ENCODE measurements at places on chromosomes 7 and 10. TPM values are rescaled to one million over a fixed set of nuclear protein-coding genes. Genes with fewer than 3 reads are reported as not detected.
A peak's percentile ranks its signal among the peaks of the same experiment; 100 is the strongest.

- no peak for DNase-seq
- no peak overlapping the region for H3K27ac ChIP-seq
- H3K4me3 ChIP-seq: no peak overlapping the region
- H3K36me3 ChIP-seq: no peaks in the 10 kb centered on the region
Observed at GRCh38 chr7:4604456-4604940, 77.6 kb upstream of the FOXK1 start.

DNA sequence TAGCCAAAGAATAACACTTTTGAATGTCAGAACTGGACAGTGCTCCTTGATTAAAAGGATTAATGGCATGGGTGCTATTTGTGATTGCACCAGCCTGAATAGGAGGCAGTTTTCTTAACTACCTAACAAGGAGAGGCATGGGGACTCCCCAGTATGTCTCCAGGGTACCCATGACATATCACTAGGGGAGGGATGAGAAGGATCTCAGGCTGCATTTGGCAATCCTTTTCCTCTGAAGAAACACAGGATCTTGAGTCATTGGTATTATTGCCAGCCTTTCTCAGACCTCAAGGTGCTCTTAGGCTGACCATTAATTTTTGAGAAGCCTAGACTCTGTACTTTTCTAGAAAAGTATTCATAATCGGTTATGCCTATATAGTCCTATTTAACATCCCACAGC is 77.5 kb upstream of the NPVF start:
- H3K4me1 ChIP-seq: no peaks in the 10 kb centered on the region
- peaks cover 18% of the 10 kb centered on the region for H3K27me3 ChIP-seq
- no peaks in the 10 kb centered on the region for H3K36me3 ChIP-seq
- DNase-seq: no peak

GRCh38 chr10:20535897-20536881 is 360.9 kb downstream of the NEBL start:
- H3K27me3 ChIP-seq: no peaks in the 10 kb centered on the region
- H3K4me3 ChIP-seq: no peak overlapping the region
- no peak overlapping the region for H3K27ac ChIP-seq
- no peaks in the 10 kb centered on the region for H3K4me1 ChIP-seq

DNA sequence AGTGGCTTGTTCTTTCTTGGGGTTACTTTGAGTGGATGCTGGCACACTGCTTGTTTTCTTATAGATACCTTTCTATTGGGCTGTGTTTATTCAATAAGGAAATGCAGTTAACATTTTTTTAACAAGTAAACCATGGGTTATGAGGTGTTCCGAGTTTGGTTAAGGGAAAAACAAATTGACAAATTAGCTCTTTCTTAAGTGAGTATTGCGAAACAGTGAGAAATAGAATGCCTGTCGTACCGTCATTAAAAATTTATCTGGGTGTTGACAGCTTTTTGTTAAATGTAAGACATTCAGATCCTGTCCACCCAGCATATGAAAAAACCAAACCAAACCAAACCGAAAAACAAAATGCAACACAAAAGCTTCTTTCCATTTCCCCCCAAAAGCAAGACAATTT is 6.2 kb downstream of the CUX1 start:
- DNase-seq: no peak
- peaks cover 2% of the 10 kb centered on the region for H3K27me3 ChIP-seq
- no peak overlapping the region for H3K4me3 ChIP-seq
- no peaks in the 10 kb centered on the region for H3K36me3 ChIP-seq

- DNase-seq: no peak
- peaks cover 35% of the 10 kb centered on the region for H3K4me1 ChIP-seq
- peaks cover 5% of the 10 kb centered on the region for H3K36me3 ChIP-seq
- peak within 1 kb of the TSS; percentile 48 for H3K4me3 ChIP-seq
- H3K27me3 ChIP-seq: peaks cover 87% of the 10 kb centered on the region
Observed at GRCh38 chr7:27185013-27185853, at the start of gene HOXA11. Gene HOXA11, minus strand, starts transcription at chr7:27185232. Its CDS starts 88 bp downstream, at chr7:27185144.

IL6 gene
- 0.53 TPM for total RNA-seq

- no peak overlapping the region for H3K4me3 ChIP-seq
- H3K4me1 ChIP-seq: no peaks in the 10 kb centered on the region
- no peak overlapping the region for H3K27ac ChIP-seq
- peaks cover 30% of the 10 kb centered on the region for H3K27me3 ChIP-seq
Observed at GRCh38 chr7:103542470-103542869, 96.5 kb upstream of the SLC26A5 start.

FRAT1 gene
- total RNA-seq: 6.9 TPM

TPK1 gene
- 18.5 TPM for total RNA-seq

- H3K4me3 ChIP-seq: no peak overlapping the region
- H3K36me3 ChIP-seq: no peaks in the 10 kb centered on the region
- no peak for DNase-seq
- no peaks in the 10 kb centered on the region for H3K4me1 ChIP-seq
Observed at GRCh38 chr10:106565546-106565945, 599.0 kb downstream of the SORCS1 start.

TEX36 gene
- not detected for total RNA-seq

DNA sequence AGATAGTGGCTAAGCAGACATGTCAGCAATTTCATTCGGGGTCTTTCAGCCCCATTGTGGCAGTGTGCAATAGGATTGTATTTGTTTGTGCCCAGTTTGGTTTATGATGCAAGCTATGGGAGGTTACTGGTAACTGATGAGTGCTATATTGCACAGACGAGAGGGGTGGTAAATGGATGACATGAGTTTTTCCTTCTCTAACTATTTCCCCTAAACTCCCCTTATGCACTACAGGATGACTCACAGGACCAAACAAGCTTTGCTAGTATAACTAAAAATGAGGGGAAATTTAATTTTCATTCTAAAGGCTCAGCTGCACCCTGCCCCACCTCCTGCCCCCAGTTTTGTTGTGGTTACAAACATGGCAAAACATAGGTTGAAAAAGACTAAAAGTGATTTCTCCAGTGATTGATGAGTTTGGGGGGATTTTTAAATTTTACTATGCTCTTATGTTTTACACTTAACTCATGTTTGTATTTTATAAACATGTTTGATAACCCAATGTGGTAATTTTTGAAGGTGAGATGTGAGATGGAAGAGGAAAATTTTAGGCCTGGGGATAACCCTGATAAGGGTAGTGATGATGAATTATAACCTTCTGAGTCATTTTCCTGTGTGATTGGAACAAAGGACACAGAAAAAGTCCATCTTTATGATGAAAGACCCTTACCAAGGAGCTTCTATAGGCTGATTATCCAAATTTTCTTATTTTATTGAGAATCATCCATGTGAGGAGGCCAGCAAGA is 60.8 kb upstream of the NAMPT start:
- DNase-seq: peak; percentile 34
- no peaks in the 10 kb centered on the region for H3K27me3 ChIP-seq
- peaks cover 43% of the 10 kb centered on the region for H3K4me1 ChIP-seq
- H3K4me3 ChIP-seq: peak overlapping the region; percentile 3

- peaks cover 64% of the 10 kb centered on the region for H3K36me3 ChIP-seq
- no peak overlapping the region for H3K27ac ChIP-seq
Observed at GRCh38 chr7:128963327-128963757, 25.6 kb downstream of the IRF5 start.

- peak overlapping the region; percentile 44 for H3K27ac ChIP-seq
- H3K4me3 ChIP-seq: no peak overlapping the region
- peaks cover 16% of the 10 kb centered on the region for H3K4me1 ChIP-seq
- no peak for DNase-seq
- H3K36me3 ChIP-seq: peaks cover 81% of the 10 kb centered on the region
Observed at GRCh38 chr7:44966731-44967538, 11.9 kb downstream of the MYO1G start.

DNA sequence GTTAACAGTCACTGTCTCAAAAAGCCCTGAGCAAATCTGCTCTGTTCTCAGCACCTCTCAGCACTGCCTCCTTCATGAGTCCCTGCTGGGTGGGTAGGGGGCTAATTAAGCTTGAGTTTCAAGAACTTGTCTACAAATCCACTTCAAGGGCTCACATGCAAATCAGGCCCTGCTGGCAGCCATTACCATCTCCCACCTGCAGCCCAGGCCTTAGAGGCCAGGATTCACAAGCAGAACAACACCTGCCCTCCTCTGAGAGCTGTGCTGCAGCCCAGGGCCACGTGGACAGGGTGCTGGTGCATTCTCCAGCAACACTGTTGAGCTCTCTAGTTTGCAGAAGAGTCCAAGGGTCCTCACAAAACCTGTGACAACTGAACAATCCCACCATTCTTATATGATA is 119.2 kb downstream of the DPP6 start:
- no peaks in the 10 kb centered on the region for H3K27me3 ChIP-seq
- no peaks in the 10 kb centered on the region for H3K4me1 ChIP-seq
- DNase-seq: no peak
- H3K27ac ChIP-seq: no peak overlapping the region

CASD1 gene
- 9.6 TPM for total RNA-seq

NEBL gene
- not detected for total RNA-seq

DNA sequence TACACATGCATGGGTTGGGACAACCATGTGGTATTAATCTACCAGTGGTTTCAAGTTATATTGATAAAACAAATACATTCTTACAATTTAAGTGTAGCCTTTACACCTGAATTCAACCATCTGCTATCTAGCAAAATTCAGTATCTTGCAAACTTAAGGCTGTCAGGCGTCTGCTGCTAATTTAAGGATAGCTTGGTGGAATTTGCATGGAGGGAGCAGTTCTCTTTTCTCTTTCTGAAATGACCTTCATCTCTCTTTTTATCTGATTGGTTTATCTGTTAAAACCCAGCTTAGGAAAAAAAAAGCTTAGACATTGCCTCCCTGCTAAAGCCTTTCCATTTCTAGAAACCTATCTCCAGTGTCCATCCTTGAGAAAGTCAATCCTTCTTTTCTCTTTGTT is 102.3 kb downstream of the ZEB1 start:
- no peaks in the 10 kb centered on the region for H3K27me3 ChIP-seq
- H3K27ac ChIP-seq: no peak overlapping the region
- H3K4me1 ChIP-seq: peaks cover 4% of the 10 kb centered on the region
- H3K4me3 ChIP-seq: no peak overlapping the region
- DNase-seq: no peak
- peaks cover 26% of the 10 kb centered on the region for H3K36me3 ChIP-seq

DNA sequence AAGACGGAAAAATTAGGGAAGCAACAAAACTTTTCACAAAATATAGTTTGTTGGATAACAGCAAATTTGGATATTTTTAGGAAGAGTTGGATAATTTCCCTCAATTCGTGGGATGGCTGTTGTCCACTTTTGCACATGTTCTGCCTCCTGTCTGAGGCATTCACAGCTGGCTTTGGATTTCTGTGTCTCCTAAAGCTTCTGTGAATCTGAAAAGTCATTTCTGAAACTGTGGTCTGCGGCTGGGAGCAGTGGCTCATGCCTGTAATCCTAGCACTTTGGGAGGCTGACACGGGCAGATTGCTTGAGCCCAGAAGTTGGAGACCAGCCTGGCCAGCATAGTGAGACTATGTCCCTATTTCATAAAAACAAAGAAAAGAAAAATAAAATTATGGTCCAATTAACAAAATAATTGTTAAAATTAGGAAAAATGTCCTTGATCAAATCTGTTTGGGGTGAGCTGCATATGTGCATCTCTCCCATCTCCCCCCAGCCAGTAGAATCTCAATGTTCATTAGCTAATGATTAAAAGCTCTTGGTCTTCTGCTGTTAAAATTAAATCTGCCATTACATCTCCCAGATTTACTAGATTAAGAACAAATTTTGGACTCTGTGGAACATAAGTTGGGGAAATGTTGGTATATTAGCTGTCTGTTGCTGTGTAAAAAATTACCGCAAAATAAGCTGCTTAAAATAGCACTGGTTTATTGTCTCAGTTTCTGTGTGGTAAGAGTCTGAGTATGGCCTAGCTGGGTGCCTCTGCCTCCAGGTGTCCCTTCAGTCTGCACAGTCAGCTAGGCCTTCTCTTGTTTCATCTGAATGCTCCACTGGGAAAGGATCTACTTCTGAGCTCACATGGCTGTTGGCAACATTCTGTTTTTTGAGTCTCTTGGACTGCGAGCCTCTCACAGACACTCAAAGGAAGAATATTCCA is 332.0 kb upstream of the FZD1 start:
- H3K4me3 ChIP-seq: no peak overlapping the region
- no peaks in the 10 kb centered on the region for H3K36me3 ChIP-seq

DNA sequence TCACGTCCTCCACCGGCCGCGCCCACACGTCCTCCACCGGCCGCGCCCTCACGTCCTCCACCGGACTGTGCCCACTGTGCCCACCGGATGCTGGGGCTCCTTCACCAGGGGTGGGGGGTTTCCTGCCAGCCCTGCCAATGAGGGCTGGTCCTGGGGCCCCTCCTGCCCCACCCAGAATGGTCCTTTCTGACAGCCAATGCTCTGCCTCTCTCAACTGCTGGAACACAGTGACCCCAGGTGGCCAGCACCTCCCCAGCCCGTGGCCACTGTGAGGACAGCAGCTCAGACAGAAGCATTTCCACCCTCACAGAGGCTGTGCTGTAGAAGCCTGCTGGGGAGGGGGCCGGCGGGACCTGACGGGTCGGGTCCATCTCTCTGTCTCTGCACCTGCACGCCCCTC is 90.1 kb upstream of the DNAAF5 start:
- H3K27ac ChIP-seq: no peak overlapping the region
- H3K27me3 ChIP-seq: no peaks in the 10 kb centered on the region
- peaks cover 2% of the 10 kb centered on the region for H3K36me3 ChIP-seq
- peak; percentile 45 for DNase-seq
- H3K4me3 ChIP-seq: no peak overlapping the region

DNA sequence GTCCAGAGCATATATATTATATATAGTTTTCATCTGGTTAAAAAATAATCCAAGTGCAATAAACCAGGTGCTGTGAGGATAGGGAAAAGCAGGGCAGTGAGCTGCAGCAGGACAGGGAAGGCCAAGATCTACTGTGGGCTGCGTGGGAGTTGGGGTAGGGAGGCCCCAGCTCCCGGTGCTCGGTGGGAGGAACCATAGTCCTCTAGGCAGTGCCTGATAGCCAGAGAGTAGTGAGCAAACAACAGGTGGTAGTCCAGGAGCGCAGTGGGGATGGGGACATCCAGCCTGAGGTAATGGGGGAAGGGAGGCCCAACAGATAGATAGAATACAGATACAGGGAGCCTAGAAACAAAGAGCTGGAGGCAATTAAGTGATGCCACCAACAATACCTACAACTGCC is 4.1 kb upstream of the BMPR1A start:
- H3K27me3 ChIP-seq: peaks cover 2% of the 10 kb centered on the region
- peaks cover 3% of the 10 kb centered on the region for H3K36me3 ChIP-seq
- no peak overlapping the region for H3K4me3 ChIP-seq
- H3K4me1 ChIP-seq: peaks cover 29% of the 10 kb centered on the region

DNA sequence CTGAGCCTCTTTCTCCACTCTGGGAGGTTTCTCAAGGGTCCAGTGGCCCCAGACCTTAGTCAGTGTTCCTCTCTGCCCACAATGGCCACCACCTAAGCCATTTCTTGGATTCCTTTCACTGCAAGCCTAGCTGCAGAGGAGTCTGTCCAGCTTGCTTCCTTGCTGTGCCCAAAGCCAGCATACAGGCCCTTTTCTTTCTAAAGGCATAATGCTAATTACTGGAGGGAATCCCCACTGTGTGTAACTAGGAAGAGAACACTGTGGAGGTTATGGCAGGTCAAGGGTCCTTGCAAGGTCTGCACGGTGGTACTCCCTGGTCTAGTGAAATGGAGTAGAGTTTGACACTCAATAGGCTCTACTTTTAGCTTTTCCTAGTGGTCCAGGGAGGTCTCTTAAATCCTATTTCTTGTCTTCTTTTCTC is 70.4 kb upstream of the CC2D2B start:
- DNase-seq: no peak
- H3K36me3 ChIP-seq: peaks cover 18% of the 10 kb centered on the region
- no peaks in the 10 kb centered on the region for H3K27me3 ChIP-seq
